WERI-Rb-1 (cell line): ENCODE measurements at places on chromosomes 5 and 9.

GRCh38 chr5:102531506-102531905 lies 32.7 kb upstream of the SLCO6A1 start:
- DNase-seq: no peak

- peak; percentile 46 for DNase-seq
Measured at GRCh38 chr9:2234371-2234893, 219.3 kb downstream of the SMARCA2 start.

- DNase-seq: no peak
Measured at GRCh38 chr5:93039888-93040287, 541.1 kb downstream of the NR2F1-AS1 start.

GRCh38 chr9:82783045-82783444 lies 279.9 kb downstream of the RASEF start:
- DNase-seq: no peak

- DNase-seq: no peak
Measured at GRCh38 chr9:113548221-113549041, 84.9 kb downstream of the RGS3 start.

- DNase-seq: no peak
Measured at GRCh38 chr5:105882956-105883481, 1787.7 kb downstream of the EFNA5 start.

- DNase-seq: no peak
Measured at GRCh38 chr5:148585988-148586387, 68.3 kb downstream of the HTR4 start.

DNA sequence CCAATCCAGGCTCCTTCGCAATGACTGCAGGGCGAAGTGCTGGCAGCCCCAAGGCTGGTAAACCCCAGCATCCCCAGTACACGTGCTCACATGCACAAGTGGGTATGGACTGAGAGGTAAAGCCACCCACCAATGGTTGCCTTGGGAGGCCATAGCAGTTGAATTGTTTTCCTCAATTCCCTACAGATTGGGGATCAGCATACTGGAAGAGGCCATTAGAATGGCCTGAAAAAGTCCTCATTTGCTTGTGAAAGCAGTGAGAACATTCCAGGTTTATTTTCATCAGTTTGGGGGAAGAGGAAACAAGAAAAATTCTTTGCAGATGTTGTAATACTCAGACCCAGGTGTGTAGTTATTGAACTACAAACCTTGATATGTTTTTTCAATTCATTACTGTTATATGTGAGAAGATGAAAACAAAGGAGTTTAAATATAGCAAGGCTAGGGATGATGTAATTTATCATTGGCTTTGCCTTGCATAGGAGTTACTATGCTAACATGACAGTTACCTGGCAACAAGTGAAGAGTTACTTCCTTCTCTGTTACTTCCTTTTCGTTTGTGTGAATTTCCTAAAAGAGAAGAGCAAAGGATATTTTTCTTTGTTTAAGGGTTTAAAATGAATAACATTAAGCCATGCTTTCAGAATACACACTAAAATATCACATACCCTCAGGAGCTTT lies 36.4 kb downstream of the MTMR12 start:
- DNase-seq: no peak

DNA sequence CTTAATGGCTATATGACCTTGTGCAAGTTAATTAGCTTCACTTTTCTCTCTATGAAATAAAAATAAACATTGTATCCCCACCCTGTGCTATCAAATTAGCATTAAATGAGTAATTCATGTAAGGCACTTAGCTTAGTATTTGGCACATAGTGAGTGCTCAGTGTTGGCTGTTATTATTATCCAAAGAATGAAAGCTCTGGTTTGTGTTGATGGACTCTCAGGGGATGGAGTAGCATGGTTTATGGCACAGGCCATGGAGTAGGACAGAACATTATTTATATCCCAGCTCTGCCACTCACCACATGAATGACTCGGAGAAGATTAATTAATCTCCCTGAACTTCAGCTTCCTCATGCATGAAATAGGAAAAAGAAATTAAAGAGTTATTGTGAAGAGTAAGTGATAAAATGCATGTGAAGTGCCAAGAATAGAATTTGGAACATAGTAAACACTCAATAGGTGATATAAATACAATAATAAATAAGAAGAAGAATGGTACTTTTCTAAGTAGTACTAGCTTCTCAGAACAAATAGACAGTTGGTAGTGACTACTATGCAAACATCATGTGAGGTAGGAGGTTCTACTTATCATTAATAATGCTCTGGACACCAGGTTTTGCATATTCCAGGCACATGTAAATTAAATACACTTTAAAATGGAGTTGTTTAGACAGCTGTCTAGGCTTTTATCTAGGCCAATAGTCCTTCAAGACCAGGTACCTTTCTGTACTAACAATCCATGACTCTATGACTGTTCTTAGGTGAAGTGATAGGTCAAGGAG lies 146.4 kb downstream of the GRIA1 start:
- no peak for DNase-seq

DNA sequence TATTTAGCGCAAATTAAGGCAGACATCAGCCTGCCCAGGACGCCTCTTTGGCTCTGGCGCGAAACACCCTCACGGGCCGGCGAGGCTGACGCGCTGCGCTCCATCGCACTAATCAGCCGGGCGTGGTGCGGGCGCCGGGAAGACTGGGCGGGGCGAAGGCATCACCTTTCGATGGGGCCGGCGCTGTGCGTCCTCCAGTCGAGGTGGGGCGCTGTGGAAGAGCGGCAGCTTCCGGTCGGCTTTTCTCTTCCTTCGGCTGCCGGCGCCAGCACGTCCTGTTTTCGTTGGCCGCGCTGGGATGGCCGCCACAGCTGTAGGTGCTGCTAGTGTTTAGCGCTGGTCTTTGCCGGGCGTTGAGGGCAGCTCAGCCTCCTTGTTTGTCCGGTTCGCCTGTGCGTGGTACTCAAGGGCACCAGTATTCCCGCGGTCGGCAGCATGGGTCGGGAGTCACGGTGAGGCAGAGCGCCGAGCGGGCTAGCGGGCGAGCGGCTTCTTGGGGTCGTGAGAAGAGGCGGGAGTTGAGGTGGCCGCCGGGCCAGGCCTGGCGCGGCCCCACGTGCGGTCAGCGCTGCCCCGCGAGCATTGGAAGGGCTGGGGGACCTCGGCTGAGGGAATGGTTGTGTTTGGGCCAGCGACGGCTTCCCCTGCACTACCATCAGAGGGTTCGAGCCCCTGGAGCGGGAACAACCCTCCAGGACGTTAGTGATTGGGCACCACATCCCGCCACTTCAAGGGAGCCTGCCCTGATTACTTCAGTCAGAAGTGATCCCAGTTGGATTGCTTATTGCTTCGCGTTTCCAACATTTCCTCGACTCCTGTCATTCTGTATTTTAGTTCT lies at the start of gene DDX46:
DDX46 (plus strand) TSS at position 276 of the 838 bp plus-strand sequence; CDS start at position 436, 160 bp downstream.
- DNase-seq: peak; percentile 97

GRCh38 chr9:107881626-107882300 lies 392.2 kb upstream of the KLF4 start:
- DNase-seq: no peak

DNA sequence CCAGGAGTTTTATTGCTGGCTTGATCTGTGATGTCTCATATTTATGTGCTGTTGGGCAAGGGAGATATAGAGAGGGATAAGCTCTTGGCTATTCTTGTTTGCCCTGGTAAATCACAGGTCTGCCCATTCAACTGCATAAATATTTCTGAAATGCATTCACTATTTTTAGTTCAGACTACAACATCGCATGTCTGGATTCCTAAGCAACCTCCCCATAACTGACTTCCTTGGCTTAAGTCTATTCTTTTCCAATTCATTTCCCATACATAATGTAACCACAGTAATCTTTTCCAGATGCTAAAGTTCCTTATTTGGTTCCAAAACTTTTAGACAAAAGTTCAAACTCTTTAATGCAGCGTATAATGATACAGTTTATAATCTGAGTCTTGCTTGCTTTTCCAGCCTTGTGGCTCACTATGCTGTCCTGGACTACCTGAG lies 321.4 kb upstream of the ACTBL2 start:
- no peak for DNase-seq

DNA sequence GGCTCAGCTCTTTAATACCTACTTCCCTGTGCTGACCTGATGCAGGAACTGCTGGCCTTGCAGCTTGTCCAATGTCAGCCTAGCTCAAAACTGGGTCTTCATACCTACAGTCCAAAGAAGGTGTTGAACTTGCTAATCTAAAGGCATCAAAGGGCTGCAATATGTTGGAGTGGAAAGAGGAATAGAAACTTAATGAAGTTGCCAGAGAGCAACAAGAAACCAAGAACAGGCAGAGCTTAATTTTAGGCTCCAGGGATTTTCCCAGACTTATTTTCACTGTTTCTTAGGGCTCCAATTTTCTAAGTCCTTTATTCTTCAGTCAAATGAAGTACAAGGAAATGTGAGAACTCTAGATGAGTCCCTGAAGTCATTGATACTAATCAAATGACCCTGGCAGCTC lies 17.6 kb upstream of the ERCC6L2 start:
- DNase-seq: no peak

DNA sequence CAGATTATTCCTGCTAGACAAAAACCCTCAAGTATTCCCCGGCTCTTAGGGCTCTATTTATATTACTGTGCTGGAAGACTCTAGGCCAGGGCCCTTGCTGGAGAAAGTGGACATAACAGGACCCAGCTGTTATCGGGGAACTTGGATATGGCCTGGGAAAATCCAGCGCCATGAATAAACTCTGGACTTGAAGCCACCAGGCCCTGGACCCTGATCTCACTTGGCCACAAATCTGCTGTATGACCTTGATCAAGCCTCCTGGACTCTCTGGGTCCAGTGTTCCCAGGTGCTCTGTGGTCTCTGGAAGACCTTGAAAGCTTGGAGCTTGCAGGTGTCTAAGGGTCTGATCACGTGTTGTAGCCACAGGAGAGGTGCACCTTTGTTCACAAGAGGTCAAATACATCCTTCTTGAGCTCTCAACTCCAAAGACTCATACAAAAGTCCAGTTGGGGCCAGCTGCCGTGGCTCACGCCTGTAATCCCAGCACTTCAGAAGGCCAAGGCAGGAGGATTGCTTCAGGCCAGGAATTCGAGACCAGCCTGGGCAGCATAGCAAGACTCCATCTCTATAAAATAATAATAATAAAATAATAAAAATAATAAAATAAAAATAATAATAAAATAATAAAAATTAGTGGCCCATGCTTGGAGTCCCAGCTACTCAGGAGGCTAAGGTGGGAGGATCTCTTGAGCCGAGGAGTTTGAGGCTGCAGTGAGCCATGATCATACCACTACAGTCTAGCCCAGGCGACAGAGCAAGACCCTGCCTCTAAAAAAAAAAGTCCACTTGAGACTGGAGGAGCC lies 26.5 kb downstream of the COL27A1 start:
- no peak for DNase-seq

DNA sequence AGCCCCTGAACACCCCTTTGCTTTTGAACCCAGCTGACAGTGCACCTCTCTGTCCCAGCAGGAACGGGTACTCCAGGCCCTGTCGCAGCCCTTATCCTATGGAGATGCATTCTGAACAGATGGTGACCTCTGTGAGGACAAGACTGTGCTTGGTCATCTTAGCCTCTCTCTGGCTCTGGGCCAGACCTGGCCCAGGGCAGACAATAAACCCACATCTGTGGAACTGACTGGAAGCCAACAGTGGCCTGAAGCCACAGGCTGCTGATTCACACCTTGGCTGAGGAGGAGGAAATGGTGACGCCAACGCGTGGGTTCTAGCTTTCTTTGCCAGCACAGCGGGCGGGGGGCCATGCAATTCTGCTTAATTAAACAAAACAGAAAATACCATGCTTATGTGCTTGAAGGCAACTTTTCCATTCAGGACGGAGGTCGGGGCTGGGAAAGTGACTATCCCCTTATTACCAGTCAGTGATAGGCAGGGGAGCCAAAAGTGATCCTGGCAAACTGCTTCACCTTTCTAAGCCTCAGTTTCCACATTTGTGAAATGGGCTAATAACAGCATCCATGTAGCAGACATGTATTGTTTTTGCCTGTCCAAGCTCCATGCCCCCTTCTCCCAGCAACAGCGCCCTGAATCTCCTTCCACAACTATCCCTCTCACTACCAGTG lies 10.8 kb downstream of the SH3PXD2B start:
- peak; percentile 91 for DNase-seq

- no peak for DNase-seq
Measured at GRCh38 chr5:170736966-170737365, 46.6 kb upstream of the GABRP start.

DNA sequence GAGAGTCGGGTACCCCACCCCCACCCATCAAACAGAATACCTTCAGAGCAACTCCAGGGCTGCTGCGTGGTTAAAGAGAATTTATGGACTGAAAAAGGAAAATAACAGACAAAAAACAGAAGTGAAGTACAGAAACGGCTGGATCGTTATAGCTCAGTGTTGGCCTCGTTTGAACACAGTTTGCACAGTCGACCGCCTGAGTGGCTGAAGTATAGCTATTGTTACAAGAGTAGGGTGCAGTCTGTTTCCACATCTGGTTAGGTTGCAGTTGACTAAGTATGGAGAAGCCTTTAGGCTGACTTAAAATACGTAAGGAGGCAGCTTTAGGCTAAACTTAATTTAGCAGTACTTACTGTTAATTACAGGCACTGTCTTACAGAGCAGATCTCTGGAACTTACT lies 121.2 kb downstream of the GCNT1 start:
- no peak for DNase-seq

DNA sequence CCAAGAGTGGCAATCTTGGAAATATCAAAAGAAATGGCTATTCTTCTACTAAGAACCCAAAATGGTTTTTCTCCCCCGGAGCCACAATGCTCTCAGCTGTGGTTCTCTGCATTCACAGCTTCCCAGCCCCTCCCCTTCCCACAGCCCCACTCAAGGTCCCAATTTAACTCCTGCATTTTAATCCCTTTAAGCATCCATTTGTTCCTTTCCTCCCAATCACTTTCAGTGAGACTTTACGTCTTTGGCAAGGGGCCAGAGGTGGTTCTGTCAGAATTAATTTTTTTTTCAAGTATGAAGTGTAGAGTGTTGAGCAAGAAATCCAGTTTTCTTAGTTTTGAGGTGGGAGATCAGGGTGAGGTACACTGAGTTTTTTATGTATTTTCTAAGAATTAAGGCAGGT lies 256.9 kb downstream of the GLIS3 start:
- DNase-seq: no peak

GRCh38 chr9:121503444-121503843 lies 3.8 kb upstream of the GGTA1 start:
- no peak for DNase-seq

GRCh38 chr9:106286249-106286648 lies 576.7 kb upstream of the ZNF462 start:
- DNase-seq: peak; percentile 82

GRCh38 chr9:107213561-107214028 lies 69.5 kb upstream of the RAD23B start:
- DNase-seq: no peak

GRCh38 chr5:37838152-37838932 lies 1.5 kb downstream of the GDNF start:
- peak; percentile 61 for DNase-seq

DNA sequence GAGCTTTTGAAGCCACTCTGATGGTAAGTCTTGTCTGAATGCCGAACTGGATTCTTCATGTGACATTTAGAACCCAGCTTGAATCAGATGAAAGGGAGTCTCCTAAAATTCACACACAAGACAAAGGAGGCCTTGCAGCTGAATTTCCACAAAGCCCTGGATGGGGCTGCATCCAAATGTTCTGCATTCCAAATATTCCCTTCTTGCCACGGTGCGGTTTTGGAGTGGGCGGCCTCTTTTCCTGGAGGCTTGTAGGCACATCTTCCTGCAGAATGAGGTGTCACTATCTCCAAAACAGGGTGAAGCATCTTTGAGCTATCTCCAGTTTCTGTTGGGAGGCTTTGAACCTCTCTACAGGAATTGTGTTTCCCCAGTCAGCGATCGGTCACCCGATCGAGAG lies 342.7 kb downstream of the ARHGEF28 start:
- DNase-seq: no peak

GRCh38 chr5:117652958-117653280 lies 1078.3 kb upstream of the SEMA6A start:
- no peak for DNase-seq
